ENCODE measurements at places on chromosomes 13 and 19. TPM values are rescaled to one million over a fixed set of nuclear protein-coding genes. Genes with fewer than 3 reads are reported as not detected.

The HIPK4 gene
- 0.23 TPM for polyA plus RNA-seq

The ZNF724 gene
- 0.57 TPM for polyA plus RNA-seq

The TLE2 gene
- polyA plus RNA-seq: 2.3 TPM

The SEMA6B gene
- polyA plus RNA-seq: 2.0 TPM

The ZNF134 gene
- polyA plus RNA-seq: 9.8 TPM

The ZNF99 gene
- not detected for polyA plus RNA-seq

The SGCG gene
- polyA plus RNA-seq: not detected

The F7 gene
- polyA plus RNA-seq: not detected

The CCDC194 gene
- polyA plus RNA-seq: not detected

The ALKBH7 gene
- 37.2 TPM for polyA plus RNA-seq

The LILRB2 gene
- not detected for polyA plus RNA-seq

The ZNF836 gene
- polyA plus RNA-seq: 2.3 TPM

The KLF5 gene
- polyA plus RNA-seq: 2.7 TPM

The REEP6 gene
- polyA plus RNA-seq: 9.1 TPM

The TIMM29 gene
- 11.7 TPM for polyA plus RNA-seq

The ATP4A gene
- not detected for polyA plus RNA-seq

The CRX gene
- not detected for polyA plus RNA-seq

The U2AF2 gene
- polyA plus RNA-seq: 217 TPM

The ANGPTL8 gene
- 0.21 TPM for polyA plus RNA-seq

The CTXN1 gene
- 53.8 TPM for polyA plus RNA-seq

Data from SK-N-SH (cell line).